ENCODE measurements at places on chromosomes 4 and X.

DNA sequence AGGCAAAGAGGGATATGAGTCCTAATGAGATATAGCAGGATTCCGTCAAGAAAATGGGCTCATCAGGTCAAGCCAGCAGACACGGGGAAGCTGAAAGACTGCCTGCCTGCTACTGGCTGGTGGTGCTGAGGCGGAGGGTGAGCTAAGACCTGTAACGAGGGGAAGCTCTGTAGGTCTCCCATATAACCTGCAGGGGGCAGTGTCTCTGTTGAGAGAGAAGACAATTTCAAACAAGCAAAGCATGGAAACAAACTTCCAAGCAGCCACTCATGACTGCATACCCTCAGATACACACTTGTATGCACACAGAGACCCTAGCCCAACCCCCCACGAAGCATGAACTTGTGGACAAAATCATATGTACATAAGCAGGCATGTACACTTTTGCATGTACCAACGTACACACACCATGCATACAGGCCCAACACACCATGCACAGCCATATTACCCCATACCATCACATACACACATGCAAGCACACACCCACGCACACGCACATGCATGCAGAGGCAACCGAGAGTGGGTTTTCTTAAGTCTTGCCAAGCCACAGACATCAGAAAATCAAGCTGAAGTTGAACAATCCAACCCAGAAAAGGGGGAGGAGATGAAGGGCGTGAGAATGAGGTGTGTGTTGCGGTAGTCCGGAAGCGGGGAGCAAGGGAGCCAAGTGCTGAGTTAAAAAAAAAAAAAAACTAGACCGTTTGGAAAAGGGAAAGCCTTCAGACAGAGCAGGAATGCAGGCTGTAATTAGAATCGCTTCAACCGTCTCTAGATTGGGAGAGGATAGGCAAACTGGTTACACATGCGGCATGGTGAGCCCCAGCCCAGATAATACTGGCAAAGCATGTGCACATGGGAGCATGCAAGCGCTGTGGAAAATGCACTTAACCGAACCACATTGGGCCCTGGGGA is 71.0 kb downstream of the PJA1 start:
- peak; percentile 41 for DNase-seq

- DNase-seq = no peak
These were observed 6.1 kb upstream of the EFHC2 start for GRCh38 chrX:44349561-44349960.

DNA sequence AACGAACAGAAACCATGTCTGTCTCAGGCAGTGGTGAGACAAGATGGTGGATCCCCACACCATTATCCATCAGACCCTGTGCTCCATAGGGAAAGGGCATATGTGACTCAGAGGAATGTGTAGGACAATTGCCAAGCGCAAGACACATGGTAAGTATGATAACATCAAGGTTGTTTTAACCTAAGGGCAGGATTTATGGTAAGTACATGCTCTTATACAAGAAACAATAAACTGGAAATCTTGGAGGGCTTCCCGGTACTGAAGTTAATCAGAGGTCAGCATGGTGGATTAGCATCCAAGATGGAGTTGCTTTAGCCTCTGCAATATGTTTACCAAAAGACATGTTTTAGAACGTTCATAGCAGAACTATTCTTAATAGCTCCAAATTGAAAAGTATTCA is 355.0 kb downstream of the PPP1R2C start:
- DNase-seq = no peak

DNA sequence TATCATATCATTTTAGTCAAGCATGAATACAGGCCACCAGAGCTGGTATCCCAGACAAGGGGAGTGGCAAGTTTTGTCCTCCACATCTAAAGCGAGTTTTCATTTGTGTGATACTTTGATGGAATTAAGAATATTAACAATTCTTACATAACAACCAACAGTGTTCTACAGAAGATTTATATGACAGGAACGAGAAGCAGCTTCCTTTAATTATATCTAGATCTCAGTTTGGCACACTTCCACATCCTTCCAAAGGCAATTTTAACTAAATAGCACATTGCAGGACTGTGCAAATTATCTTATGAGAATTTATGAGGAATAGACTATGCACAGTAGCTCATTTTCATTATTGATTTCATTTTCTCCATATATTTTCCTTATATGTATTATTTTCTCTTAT is 121.2 kb upstream of the GUCY1A1 start:
- DNase-seq = no peak

- DNase-seq = no peak
These were observed 194.3 kb downstream of the SOWAHB start for GRCh38 chr4:76703676-76704075.

- no peak for DNase-seq
These were observed 108.0 kb upstream of the PCDH18 start for GRCh38 chr4:137640156-137640837.

DNA sequence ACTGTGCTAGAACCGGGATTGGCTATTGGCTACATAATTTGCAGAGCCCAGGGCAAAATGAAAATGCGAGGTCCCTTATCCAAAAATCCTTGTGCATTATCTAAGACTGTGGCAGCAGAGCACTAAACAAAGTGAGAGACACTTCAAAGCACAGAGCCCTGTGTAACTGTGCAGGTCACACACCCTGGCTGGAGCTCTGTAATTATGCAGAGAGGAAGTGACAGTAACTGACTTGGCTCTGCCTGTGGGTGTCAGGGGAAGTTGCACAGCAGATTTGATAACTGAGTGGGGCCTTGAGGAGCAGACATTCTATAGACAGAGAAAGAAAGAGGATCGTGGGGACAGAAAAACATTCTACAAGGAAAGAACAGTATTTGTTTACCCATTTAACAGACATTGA is 173.5 kb upstream of the FMR1 start:
- DNase-seq = no peak

- no peak for DNase-seq
These were observed 449.7 kb downstream of the PCDH7 start for GRCh38 chr4:31169846-31170245.

- DNase-seq = no peak
These were observed 57.8 kb downstream of the FRMPD3 start for GRCh38 chrX:107507093-107507743.

DNA sequence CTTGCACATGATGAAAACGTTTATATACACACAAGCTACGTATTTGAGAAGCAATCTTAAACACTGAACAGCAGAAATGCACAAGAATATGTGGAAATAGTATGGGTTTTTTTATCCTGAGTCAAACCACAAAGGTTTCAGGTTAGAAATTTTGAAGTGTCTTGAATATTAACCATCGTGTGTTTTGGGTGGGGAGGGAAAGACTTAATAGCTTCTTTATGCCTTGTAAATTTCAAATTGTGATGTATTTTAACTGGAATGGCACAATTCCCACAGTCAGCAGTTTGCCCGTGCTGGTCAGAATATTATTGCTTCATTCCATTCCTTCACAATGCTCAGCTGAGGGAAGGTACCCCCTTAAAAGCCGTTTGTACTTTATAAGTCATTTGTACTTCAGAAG is 67.4 kb upstream of the WDR1 start:
- no peak for DNase-seq

- no peak for DNase-seq
These were observed 13.0 kb upstream of the LEF1 start for GRCh38 chr4:108181704-108182103.

DNA sequence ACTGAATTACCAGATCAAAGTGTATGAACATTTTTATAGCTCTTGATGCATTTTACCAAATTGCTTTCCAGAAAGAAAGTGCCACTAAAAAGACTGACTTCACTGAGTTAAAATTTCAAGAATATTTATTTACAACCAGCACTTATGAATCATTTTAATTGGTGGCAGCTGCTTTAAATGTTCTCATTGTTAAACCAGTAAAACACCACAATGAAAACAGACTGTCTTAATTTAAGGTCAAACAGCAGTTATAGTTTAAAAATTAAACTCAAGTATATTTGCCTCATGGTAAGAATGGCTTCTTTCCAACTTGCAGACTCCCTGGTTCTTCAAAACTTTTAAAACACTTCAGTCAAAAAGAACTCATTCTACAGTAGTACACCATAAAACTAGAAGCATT is 36.9 kb downstream of the AMMECR1 start:
- DNase-seq = no peak

- no peak for DNase-seq
These were observed 899 bp upstream of the TMPRSS11D start for GRCh38 chr4:67884701-67885100.

DNA sequence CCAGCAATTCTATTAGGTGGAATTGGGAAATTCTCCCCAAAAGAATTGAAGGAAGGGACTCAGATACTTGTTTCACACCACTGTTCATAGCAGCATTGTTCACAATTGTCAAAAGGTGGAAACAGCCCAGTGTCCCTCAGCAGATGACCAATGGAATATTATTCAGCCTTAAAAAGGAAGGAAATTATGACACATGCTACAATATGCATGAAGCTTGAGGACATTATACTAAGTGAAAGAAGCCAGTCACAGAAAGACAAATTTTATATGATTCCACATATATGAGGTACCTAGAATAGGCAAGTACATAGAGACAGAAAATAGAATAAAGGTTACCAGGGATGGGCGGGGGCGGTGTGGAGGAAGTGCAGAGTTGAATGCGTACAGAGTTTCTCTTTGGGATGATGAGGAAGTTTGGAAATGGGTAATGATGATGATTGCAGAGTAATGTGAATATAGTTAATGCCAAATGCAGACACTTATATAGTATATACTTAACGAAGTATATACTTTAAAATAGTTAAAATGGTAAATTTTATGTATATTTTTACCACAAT is 29.6 kb downstream of the DOCK11 start:
- no peak for DNase-seq

DNA sequence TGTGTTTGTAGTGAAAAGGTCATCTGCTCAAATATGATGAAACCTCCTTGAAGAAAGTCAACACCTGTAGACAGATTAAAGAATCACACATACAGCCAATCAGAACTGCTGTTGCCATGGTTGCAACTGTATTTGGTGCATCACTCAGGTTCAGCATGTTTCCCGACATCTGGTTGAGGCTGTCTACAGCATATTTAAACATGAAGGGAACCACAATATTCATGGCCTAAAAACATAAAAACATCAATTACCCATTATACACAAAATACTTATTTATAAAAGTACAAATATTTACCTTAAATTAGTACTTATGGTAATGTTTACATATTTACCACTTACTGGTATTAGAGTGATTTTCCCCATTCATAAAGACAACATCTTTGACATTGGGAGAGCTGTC is 79.7 kb downstream of the ABCB7 start:
- no peak for DNase-seq

DNA sequence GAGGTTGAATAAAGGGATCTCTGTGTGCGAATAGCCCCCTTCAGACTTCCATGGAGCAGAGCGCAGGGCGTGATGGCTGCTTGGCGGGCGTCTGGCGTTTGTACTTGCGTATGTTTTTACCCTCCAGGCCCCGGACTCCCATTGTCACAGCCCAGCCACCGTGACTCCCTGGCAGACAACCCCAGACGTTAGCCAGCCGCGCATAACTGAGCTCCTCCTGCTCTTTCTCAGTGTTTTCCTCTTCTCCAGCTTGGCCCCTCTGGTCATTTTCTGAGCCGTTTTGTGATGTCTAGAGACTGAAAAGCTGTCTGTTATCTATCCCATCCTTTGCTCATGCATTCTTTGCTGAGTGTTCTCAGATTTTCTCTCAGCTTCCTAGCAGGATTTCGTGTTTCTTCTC is 54.3 kb downstream of the IGFBP7 start:
- DNase-seq = no peak

DNA sequence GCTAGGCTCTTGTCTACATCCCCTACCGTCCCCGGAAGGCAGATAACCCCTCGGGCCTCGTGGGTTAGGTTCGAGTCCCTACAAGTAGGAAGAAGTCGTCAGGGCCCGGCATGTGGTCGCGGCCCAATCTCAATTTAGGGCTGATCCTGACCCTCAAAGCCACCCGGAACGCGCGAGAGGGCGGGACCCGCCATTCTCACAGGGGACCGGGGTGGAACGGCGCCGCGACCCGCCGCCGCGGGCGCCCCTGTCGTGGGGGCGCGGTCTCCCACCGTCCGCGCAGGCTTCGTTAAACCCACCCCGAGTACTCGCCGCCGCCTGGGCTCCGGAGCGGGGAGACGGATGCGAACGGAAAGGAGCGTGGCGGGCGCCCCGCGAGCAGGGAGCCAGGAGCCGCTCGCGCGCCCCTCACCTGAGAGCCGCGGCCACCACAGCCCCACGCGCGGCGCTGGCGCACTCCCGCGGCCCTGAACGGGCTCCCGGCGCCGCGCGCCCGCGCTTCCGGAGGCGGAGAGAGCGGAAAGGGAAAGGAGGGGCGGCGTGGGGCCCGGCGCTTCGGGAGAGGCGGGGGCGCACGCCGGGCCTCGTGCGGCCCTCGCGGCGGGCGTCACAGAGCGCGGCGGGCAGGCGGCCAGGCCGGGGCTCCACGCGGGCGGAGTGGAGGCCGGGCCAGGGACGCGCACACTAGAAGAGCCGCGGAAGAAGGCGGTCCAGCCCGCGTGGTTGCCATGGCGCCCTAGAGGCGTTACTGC is at the start of gene CFAP97:
CFAP97 (minus strand) TSS at position 515 of the 752 bp plus-strand sequence. CDS start 12,804 bp downstream, outside the sequence.
- peak; percentile 62 for DNase-seq

- DNase-seq = no peak
These were observed 393.8 kb upstream of the GNPDA2 start for GRCh38 chr4:45120163-45120562.

- no peak for DNase-seq
These were observed 58.9 kb downstream of the HOPX start for GRCh38 chr4:56622176-56622575.

DNA sequence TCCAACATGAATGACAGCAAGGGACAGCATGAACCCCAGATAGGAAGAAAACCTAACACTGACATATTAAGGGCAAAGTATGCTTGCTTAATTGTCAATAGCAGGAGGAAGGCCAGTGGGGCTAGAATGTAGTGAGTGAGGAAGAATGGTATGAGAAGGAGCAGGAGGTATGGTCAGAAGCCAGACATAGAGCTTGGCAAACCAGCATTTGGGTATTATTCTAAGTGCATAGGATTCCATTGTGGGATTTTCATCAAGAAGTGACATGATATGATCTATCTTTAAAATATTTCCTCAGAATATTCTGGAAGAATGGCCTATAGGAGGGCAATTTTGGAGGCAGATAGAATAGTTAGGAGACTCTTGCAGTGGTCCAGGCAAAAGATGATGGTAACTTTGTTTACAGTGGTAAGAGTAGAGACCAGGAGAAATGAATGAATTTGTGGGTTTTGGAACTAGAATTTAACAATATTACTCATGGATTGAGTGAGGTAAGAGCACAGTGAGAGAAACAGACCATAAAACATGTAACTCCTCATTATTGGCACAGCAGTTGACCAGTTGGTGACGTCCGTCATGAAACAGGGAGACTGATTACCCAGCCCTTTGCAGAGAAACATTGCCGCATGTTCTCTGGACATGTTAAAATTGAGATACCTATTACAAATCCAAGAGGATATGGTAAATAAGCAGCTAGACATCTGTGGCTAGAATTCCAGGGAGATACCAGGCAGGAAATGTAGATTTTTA is 246.5 kb upstream of the HS3ST1 start:
- no peak for DNase-seq
